EL (cell line): ENCODE measurements at places on chromosomes 2 and 18.

GRCh38 chr2:70992945-70993853, 1.5 kb downstream of the TEX261 start:
- no peak for DNase-seq

DNA sequence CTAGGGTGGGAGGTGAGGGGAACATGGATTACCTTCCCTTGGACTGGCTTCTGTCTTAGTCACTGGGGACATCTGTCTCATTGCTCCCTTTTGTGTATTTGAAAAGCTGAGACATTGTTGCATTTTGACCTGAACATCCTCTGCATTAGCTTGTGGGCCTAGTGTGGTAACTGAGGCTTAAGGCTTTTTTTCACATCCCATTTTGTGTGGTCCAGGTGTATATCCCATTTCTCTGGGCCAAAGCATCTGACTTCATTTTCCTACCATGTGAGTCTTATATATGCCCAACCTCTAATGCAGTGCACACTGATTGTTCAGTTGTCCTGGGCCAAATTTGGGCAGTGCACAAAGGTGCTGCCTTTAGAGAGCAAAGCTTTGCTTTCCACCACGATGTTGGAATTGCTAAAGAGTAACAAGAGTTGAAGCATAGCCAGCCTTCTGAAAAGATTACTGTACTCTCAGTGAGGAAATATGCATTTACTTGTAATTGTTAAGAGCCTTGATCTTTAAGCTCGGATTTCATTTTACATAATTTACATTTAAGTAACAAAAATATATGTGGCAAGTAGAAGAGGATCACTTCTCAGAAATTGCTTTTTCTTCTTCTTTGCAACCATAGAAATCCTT, 13.3 kb downstream of the PRKCE start:
- no peak for DNase-seq

- DNase-seq, result no peak
Measured at GRCh38 chr2:106183101-106183696, 10.9 kb downstream of the UXS1 start.

DNA sequence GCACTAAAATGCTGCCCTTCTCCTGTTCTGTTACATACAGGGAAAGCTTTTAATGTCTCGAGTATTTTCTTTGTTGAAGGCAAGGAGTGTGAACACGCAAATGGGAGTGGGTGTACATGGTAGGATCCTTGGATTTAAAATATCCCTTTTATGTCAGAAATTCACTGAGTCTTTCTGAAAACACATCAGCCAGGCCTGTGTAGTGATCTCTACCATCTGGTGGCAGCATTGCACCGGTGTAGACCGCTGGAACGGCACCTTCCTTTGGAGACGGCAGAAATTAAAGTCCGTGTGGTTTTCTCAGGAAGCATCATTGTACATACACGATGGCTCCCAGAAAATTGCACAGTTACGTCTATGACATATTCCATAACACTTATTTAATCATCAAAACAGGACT, 515.8 kb downstream of the GALR1 start:
- no peak for DNase-seq

DNA sequence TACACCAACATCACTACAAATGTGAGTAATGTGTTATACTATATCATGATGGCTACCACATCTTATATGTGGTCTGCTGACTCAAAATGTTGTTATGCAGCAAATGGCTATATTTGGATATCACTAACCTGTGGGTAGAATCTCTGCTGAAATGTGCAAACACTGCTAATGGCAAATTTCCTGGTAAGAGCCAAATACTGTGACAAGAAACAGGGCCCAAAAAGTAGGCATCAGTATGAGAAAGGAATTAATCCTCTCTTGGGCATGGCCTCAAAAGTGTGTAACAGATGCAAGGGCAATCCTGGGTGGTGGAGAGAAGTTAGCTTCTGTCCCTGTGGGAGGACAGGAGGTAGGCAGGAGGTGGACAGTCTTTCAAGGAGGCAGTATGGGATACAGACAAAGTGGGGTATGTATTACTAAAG, 13.3 kb downstream of the ATF2 start:
- DNase-seq, result peak; percentile 81

DNA sequence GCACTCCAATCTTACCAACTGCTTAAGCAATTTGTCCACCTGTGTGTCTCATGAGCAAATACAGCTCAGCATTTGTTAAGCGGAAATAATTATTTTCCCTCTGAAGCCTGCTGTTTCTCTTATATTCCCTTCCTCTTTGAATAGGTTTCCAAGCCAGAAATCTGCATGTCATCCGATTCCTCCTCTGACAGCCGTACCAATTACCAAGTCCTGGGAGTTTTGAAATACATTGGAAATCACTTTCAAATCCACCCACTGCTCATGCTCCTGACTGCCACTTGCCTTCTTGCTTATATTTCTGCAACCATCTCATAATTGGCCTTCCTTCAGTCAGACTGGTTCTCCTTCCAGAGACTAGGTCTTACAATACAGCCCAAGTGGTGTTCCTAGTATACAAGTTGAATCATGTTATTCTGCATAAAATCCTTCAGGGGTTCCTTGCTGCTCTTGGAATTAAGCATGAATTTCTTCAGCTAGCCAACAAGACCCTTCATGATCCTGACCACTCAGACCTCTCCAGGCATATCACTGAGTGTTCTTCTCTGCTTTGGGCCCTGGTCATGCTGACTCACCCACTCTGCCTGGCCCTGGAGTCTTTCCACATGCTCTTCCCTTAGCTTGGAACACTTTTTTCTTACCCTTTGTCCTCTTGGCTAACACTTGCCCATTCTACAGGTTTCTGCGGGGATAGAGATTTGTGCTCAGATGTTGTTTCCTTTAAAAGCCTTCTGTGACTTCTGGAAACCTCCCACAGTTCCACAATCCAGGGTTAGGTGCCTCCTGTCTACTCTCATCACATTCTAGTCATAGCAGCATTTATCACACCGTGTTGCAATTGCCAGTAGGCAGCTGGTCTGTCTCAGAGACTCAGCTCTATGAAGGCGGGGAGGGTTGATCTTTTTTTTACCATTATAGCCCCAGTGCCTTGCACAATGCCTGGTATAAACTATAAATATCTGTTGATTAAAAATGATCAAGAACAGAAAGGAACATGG, 157.6 kb downstream of the ARL6IP6 start:
- DNase-seq, result peak; percentile 56

- no peak for DNase-seq
Measured at GRCh38 chr2:3320910-3321605, 56.6 kb downstream of the EIPR1 start.

DNA sequence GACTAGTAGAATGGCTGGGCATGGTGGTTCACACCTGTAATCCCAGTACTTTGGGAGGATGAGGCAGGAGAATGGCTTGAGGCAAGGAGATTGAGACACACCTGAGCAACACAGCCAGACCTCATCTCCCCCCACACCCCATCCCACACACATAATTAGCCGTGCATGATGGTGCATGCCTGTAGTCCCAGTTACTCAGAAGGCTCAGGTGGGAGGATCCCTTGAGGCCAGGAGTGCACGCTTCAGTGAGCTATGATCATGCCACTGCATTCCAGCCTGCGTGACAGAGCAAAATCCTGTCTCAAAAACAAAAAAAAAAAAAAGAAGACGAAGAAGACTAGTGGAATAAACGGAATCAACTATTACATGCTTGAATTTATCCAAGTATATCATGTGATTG, 150.0 kb downstream of the STK39 start:
- DNase-seq, result no peak

GRCh38 chr18:48519431-48520100, 19.3 kb upstream of the CTIF start:
- DNase-seq, result no peak

- DNase-seq, result peak; percentile 26
Measured at GRCh38 chr2:42567364-42567763, 1.1 kb upstream of the MTA3 start.

DNA sequence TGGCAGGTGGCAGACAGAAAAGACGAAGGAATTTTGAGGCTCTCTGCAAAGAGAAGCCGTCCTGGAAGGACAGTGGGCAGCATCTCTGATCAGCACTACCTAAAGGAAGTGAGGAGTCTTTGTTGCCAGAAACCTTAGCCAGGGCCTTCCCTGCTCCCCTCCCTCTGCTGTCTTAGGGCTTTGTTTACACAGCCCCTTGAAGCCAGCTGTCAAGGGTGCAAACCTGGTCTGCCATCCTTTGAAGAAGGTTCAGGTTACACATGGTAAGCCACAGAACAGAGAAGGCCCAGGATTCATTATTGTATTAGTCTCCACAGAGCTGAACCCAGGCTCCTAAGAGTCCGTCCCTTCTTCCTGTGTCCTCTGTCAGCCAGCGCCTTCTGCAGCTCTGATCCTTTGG, 356.7 kb downstream of the TGIF1 start:
- DNase-seq, result no peak

DNA sequence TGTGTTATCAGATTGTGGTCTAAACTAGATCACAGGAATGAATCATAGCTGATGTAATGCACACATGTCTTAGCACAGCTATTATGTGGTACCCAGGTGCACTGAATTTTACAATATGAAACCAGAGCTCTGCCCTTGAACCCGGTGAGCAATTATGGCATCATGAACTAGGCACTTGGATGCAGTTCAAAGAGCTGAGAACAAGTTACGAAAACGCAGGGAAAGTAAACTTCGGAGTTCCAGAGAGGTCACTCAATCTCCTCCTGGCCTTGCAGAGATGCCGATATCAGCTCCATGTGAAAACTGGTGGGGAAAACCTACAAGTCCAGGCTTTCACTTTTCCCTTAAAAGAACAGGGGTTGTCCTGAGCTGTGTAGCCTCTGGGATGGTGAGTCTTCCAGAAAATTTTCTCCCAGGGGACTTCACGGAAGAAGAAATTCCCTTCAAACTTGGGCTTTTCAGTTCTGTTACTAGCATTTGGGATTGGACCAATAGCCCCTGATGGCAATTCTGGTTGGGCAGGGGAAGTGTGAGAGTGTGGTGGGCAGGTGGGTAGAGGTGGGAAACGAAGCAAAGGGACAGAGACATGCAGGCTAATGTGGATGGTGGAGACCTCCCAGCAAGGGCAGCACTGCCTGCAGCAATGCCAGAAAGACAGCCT, 71.1 kb upstream of the SH3BP4 start:
- peak; percentile 92 for DNase-seq

DNA sequence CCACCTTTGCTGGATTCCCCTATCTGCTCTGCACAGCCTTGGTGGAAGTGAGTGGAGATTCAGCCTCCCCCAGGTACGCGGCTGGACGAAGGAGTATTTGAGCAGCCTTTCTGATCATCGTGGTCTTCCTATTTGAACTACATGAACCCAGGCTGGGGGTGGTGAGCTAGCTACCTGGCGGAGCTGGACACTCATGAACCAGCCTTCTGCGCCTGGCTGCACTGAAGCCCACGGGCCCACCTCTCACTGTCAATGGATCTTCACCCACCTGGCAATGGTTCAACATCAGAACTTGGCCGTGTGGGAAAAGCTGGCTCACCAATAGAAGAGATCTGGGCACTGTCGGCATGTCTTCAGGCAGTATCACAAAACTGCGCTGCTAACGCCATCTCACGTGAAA, 35.4 kb downstream of the ANKMY1 start:
- no peak for DNase-seq

DNA sequence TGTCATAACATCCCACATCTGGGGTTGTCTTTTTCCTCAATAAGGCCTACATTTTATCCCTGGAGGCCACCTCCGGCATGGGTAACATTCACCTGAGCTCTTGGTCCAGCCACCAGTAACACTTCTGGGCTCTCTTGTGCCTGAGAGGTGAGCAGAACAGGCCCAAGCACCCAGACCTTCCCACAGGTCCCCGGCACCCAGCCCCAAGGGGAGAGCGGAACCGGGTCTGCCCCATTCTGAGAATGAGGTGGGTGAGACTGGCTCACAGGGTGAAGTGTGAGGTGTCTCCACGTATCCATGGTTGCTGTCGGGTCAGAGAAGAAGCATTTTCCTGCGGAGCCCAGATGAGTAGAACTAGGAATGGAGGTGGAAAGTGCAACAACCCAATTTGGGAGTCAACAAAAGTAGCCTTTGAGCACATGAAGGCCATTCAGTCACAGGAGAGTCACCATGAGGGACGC, 496.7 kb upstream of the MYT1L start:
- no peak for DNase-seq
